Activated CD4-positive, alpha-beta T cell treated with anti-CD3 and anti-CD28 coated beads, Interleukin-2, amount 10 ng/mL, durations not matched to agents 24 days and 14 days (primary cell): ENCODE measurements at places on chromosomes 5 and 9. TPM values are rescaled to one million over a fixed set of nuclear protein-coding genes. Genes with fewer than 3 reads are reported as not detected.

The INSL4 gene
- total RNA-seq = not detected in 2 replicates

The QRFP gene
- total RNA-seq = not detected in 2 replicates

The PCDHGB1 gene
- 0.14 and 0.19 TPM in 2 replicates for total RNA-seq

The PCDHGC5 gene
- not detected in 2 replicates for total RNA-seq

The RGMB gene
- total RNA-seq = 0.35 and 0.90 TPM in 2 replicates

The TMEM267 gene
- 20.0 and 24.0 TPM in 2 replicates for total RNA-seq

The CCL27 gene
- 0.52 and 0.70 TPM in 2 replicates for total RNA-seq

The ALDH1A1 gene
- total RNA-seq = not detected in 2 replicates

The RAB3C gene
- not detected in 2 replicates for total RNA-seq

The LCN12 gene
- 1.3 and 2.3 TPM in 2 replicates for total RNA-seq

DNA sequence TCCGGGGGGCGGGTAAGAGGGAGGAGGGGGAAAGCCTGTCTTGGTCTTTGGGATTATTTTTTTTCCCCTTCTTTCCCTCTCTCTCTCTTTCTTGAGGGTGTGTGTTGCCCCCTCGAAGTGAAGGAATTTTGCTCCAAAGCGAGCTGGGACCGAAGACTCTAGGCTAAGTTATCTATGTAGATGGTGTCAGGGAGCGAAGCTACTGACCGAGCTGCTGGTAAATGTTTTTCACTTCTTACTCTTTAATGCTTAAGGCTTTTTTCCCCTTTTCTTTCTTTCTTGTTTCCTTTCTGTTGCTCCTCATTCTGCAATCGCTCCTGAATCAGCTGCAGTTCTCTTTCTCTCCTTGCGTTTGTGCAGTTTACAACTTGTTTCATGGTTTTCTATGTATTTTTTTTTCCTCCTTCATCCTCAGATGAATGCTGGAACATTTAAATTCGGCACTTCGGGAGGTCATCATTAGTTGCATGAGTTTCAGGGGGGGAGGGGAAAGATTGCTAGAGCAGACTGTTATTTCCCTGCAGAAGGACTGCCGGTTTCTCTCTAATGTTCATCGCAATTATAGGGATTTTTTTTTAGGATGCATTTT lies 1312.0 kb upstream of the WWC1 start:
- no peaks in the 10 kb centered on the region for H3K36me3 ChIP-seq
- DNase-seq = no peak
- H3K27me3 ChIP-seq = peaks cover 22% of the 10 kb centered on the region
- no peak overlapping the region for H3K4me3 ChIP-seq
- H3K27ac ChIP-seq = no peak overlapping the region

DNA sequence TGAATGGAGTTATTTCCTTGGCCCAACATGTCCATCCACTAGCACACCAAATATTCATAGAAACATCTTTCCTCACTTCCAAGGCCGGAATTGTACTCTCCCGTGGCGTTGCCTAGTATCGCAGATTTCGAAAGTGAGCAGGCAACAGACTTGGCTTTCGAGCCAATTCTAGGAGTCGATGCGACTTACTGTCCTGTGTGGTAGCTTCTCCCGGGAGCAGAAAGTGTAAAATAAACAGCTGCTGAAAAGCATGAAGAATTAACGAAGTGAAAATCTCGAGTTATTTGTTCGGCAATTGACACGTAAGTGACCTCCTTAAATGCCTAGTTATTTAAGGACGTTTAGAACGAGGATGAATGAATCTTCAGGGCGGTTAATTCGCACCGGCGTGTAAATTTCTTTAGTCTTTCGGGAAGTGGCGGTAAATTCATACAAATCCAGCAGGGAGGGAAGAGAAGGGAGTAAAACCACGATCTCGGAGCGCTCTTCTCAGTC lies 449 bp upstream of the PCSK5 start:
- H3K4me1 ChIP-seq = peaks cover 27% of the 10 kb centered on the region
- peak overlapping the region; percentile 74 for H3K27ac ChIP-seq
- H3K4me3 ChIP-seq = peak overlapping the region; percentile 94
- H3K27me3 ChIP-seq = peaks cover 46% of the 10 kb centered on the region

DNA sequence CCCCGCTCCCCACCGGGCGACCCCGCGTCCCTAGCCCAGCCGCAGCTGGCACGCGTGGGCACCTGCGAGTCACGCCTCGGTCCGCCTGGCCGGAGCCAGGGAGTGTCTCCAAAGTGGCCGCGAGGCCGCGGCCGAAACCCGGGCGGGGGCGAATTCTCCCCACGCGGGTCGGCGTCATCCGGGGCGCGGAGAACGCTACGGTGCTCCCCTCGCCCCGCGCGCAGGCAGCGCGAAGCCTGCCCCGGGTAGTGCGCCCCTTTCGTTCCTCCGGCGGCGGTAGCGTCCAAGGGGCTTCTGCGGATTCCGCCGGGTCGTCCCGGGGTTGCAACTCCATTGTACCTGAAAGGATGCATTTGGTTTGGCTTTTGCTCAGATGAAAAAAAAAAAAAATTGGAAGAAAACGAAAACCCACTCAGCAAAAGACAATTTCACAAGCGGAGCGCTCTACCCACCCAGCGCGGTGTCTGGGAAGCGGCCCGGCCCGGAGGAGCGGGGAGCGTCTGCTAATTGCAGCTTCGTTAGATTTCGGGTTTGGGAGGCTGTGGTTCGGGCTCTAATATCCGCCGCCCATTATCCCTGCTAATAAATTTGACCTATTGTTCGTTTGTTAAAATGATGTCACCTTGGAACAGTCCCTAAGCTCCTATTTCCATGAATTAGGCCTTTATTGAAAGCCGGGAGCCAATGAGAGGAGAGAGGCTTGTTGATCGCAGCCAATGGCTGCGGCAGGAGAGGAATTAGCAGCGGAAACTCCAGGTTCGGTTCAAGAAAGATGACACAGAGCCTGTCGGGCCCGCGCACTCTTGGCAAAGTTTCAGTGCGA lies at the start of gene TLX3:
TSS of gene TLX3 (plus strand) at position 796 of the 823 bp plus-strand sequence. CDS start 118 bp downstream, outside the sequence.
- peaks cover 6% of the 10 kb centered on the region for H3K36me3 ChIP-seq
- no peak within 1 kb of the TSS for H3K4me3 ChIP-seq
- peaks cover 63% of the 10 kb centered on the region for H3K27me3 ChIP-seq
- H3K4me1 ChIP-seq = peaks cover 8% of the 10 kb centered on the region
- no peak for DNase-seq

- peaks cover 41% of the 10 kb centered on the region for H3K27me3 ChIP-seq
- H3K36me3 ChIP-seq = no peaks in the 10 kb centered on the region
- H3K27ac ChIP-seq = no peak overlapping the region
- H3K4me1 ChIP-seq = no peaks in the 10 kb centered on the region
Observed at GRCh38 chr5:1443991-1444360, 1.3 kb downstream of the SLC6A3 start.

DNA sequence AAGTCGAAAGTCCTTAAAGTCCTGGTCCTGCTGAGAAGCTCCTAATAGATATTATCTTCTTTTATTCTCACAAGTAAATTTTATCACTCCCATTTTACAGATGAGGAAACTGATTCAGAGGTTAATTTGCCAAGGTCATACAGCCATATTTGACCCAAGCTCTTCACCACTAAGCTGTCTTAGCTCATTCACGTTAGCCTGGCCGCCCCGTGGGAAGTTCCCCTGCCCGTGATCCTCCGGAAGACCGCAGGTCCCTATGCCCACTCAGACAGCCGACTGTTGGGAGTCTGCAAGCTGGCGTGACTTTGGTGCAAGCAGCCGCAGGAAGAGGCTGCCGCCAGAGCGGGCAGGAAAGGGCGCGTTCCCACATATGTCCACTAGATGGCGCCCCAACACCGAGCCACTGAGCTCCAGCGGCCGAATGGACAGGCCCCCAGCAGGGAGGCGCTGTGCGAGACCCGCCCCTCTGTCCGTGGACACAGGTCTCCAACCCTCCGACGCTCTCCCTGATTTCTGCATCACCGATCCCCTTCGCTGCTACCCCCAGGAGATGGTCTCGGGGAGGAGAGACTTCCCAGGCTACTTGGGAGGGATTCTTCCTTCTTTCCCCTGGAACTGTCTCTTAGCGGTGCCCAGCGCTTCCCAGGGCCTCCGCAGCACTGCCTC lies 10.0 kb upstream of the ARAP3 start:
- peaks cover 32% of the 10 kb centered on the region for H3K4me1 ChIP-seq
- H3K27ac ChIP-seq = peak overlapping the region; percentile 86
- peak; percentile 97 for DNase-seq
- no peaks in the 10 kb centered on the region for H3K36me3 ChIP-seq
- H3K27me3 ChIP-seq = peaks cover 26% of the 10 kb centered on the region

DNA sequence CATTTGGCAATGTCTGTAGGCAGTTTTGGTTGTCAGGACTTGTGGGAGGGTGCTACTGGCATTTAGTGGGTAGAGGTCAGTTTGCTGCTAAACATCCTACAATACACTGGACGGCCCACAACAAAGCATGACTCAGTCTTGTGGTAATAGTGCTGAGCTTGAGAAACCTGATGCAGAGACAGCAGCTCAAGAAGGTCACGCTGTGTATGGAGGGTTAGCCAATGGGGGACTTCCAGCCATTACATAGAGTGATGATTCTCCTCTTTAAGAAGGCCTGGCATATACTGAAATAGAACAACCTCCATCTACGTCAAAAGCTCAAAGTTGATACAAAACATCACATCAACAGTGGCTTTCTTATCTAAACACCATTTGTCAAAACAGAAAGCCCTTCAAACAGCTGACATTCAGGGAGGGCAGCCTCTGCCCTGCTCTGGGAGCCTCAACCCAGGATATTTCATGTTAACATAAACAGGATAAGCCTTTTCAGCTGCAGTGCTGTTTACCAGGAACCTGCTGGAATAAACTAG lies 143.0 kb downstream of the GPBP1 start:
- no peak for DNase-seq
- no peaks in the 10 kb centered on the region for H3K27me3 ChIP-seq
- H3K4me3 ChIP-seq = no peak overlapping the region
- peaks cover 3% of the 10 kb centered on the region for H3K4me1 ChIP-seq

DNA sequence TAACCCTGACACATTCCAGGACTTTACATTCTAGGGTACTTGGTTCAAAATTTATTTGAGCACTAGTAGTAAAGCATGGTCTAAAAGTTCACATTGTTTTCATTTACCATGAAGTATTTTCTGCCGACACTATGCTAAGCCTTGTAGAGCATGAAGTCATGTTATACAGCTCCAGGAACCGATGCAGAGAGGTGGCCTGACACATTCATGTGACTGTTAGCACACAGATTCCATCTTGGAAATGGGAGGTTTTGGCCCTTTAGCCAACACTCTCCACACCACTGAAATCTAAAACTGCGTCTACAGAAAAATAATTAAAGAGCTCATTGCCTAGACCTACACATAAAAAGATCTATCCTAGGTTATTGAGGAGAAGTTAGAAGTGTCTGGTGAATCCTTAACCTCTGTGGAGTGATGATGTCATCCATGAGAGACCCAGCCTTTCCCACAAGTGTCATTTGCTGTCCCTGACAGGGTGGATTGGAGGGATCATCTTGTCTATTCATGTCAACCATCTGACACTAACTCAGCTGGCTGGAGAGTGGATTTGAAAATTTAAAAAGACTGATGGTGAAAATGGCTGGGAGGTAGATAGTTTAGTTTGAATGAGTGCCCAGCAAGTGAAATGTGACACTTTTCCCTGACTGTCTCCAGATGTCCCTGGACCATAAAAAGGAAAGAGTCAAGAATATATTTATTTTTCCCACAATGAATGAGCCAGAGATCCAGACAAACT lies 1.3 kb downstream of the RANBP3L start:
- DNase-seq = no peak
- H3K36me3 ChIP-seq = no peaks in the 10 kb centered on the region
- peaks cover 9% of the 10 kb centered on the region for H3K27me3 ChIP-seq
- H3K4me3 ChIP-seq = no peak overlapping the region
- H3K4me1 ChIP-seq = no peaks in the 10 kb centered on the region

DNA sequence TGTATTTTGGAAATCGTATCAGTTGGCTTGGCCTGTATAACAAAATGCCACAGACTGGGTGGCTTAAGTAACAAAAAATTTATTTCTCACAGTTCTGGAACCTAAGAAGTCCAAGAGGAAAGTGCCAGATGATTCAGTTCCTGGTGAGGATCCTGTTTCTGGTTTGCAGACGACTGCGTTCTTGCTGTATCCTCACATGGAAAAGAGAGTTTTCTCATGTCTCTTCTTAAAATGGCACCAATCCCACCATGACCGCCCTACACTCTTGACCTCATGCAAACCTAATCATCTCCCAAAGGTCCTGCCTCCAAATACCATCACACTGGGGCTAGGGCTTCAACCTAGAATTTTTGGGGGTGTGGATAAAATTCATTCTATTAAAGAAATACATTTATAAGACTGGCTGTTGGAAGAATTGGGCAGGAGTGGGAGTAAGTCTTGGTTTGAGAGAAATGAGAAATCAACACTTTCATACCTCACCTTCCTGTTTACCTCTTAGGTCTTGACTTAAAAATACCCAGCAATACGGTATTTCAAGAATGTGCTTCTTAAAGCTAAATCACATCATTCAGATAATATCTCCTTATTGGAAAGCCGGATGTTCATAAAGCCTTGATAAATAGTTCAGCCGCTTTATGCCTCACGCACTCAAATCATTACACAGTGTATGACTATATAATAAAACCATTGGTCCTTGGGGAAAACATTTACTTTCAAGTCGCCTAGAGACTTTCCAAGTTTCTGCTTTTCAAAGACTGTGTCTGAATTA lies 28.7 kb downstream of the PTTG1 start:
- H3K27me3 ChIP-seq = no peaks in the 10 kb centered on the region
- H3K27ac ChIP-seq = peak overlapping the region; percentile 37
- peaks cover 4% of the 10 kb centered on the region for H3K36me3 ChIP-seq
- peak overlapping the region; percentile 19 for H3K4me3 ChIP-seq

DNA sequence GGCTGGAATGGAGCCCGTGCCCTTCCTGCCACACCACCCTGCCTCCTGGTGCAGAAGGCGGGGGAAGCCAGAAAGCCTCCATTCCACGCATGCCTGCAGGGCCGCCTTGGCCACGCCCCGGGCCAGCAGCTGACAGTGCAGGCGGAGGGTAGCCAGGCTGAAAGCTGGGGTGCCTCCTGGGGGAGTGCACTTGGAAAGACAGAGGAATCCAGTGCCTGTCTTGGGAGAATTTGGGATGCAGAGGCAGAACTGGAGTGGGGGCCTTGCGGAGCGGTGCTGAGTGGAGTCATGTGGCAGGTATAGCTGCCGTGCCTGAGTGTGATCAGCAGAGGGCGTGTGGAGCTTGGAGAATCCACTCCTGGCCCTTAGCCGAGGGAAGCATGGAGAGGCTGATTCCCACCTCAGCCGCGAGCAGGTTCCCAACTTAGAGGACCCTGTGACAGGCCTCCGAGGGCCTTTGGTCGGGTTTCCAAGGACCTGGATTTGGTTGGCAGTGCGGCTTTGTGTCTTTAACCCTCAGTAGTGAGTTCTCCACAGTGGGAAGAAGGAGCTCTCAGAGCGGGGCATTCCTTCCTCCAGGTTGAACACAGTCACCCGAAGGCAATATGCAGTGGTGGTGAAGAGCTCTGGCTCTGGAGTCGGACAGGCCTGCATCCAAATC lies 9.1 kb upstream of the URM1 start:
- H3K36me3 ChIP-seq = no peaks in the 10 kb centered on the region
- H3K4me3 ChIP-seq = peak overlapping the region; percentile 85
- H3K27me3 ChIP-seq = no peaks in the 10 kb centered on the region
- peak overlapping the region; percentile 79 for H3K27ac ChIP-seq
